ENCODE measurements at places on chromosomes 4 and X.

GRCh38 chr4:145482209-145483037 lies 770 bp downstream of the SMAD1 start:
- peak; percentile 81 for DNase-seq

DNA sequence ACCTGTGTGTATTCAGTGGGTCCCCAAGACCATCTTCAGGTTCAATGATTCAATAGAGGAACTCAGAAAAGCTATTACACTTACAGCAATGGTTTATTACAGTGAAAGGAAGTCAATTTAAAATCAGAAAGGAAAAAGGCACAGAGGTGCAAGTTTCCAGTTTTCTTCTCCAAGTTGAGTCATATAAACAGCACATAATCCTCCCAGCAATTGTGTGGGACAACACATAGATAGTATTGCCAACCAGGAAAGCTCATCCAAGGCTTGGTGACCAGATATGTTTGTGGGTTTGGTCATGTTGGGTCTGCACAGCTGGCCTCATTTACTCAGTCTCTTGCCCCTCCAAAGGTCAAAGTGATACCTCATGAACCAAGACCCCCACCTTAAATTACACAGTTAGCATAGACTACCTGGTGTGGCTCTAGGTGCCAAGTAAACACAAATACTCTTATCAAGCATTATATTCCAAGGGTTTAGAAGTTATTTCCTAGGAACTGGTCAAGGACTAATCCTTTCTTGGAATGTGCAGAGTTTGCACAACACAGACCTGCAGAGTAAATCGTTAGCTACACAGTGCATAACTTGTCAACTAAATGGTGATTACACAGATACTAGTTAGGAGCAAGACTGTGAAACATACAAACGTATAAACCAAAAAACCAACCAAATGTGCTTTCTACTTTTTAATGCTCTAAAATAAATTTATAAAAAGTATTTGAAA lies 777.3 kb downstream of the PCDH18 start:
- DNase-seq: no peak

DNA sequence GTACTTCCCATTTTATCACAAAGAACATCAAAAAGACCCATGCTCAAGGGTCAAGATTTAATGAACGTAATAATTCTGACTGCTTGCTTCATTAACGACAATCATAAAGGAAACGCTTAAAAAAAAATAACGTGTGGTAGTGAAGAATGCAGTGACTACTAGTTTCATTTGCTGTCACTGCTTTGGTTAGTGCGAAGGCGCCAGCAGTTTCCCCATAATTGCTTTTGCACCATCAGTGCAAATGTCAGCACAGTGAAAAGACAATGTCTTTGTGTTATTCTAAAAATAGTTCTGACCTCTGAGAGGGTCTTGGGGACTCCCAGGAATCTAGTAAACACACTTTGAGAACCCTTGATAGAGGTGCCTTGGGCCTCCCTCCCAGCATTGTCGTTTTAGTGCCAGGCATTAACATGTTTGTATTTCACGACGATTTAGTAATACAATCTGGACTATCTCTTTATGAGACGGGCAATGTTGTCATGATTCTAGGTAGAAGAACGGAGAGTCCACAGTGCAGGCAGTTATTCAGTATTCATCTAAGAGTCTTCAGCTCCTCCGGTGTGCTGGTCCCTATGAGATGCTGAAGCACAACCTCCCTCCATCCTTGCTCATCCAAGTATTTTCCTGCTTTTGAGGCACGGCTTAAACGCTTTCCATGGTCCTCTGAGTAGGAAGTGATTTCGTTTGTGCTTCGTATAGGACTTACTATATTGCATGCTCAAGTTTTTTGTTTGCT lies 71.0 kb downstream of the AFF1 start:
- DNase-seq: peak; percentile 49

- no peak for DNase-seq
These were observed 67.9 kb downstream of the GAB1 start for GRCh38 chr4:143404555-143404954.

GRCh38 chr4:132646186-132646585 lies 502.9 kb upstream of the PCDH10 start:
- no peak for DNase-seq

- DNase-seq: no peak
These were observed 26.2 kb downstream of the FGFR3 start for GRCh38 chr4:1819284-1819683.

DNA sequence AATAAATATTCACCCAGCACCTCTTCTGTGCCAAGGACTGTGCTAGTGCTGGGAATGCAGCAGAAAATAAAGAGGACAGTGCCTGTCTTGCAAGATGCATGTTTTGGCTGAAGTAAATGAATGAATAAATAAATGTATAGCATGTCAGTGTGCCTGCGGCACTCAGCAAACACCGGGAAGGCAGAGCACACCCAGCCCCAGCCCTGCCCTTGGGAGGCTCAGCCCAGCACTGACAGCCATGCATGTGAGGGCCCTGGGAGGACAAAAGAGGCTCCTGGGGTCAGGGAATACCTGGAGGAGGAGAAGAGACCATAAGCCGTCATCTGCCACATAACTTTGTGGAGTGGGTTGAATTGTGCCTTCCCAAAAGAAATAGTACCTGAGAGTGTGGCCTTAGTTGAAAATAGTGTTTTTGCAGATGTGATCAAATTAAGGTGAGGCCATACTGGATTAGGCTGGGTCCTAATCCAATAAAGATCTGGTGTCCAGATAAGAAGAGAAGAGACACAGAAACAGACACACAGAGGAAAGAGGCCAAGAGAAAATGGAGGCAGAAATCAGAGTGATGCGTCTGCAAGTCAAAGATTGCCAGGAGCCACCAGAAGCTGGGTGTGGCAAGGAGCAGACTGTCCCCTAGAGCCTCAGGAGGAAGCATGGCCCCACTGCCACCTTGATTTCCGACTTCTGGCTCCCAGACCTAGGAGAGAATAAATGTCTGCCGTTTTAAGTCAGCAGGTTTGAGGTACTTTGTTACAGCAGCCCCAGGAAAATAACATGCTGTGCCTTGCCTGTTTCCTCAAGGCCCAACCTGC lies 16.3 kb downstream of the C4orf50 start:
- no peak for DNase-seq

- no peak for DNase-seq
These were observed 17.2 kb downstream of the SLC39A8 start for GRCh38 chr4:102328045-102328444.

DNA sequence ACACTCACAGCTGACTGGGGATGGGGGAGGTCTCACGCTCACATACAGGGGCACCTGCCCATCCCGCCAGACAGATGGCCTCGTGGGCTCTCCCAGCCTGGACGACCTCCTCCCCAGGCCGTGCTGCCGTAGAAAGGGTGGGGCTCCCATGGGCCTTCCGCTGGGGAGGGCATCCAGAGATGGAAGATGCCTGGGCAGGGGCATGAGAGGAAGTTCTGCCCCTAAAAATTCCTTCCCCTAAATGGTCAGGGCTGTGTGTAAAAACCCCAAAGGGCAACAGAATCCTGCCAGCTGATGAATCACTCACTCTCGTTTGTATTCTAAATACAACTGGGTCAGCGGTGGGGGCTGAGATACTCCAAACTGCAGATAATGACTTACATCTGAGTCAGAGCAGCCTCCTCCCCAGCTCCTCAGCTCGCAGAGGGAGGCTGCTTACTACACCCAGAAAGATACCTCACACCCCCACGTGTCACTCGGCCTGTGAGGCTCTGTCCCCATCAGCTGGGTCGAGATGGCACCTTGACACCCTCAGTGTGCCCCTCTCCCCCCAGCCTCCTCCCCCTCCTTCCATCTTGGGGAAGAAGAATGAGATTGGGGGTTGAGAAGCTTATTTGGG lies 10.1 kb downstream of the WDR1 start:
- no peak for DNase-seq

DNA sequence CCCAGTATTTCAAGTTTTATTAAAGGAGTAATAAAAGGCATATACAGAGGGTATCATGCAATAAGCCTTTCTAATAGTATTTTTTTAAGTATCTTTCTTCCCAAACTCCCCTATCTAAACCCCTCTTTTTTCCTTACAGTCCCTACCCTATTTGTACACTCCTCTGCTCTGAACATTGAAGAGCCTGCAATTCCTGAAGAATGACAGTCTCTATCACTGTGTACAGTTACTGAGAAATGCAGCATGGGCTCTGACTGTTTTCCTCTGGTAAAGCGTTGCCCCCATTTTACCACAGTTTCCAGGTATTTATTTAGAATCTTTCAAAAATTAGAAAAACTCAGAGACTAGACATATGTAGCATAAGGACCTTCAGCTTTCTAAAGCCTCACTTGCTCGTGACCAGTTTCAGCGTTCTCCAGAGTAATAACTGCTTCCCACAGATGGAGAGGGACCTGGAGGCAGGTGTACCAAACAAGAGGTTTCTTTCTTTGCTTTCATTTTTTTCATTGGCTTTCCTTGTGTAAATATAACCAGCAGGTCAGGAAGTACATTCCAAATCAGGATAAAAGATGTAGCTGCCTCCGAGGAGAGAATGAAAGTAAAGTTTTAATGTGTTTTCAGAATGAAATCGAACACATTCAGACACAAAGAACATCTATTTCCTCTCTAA lies 230.8 kb downstream of the CFAP299 start:
- peak; percentile 29 for DNase-seq

DNA sequence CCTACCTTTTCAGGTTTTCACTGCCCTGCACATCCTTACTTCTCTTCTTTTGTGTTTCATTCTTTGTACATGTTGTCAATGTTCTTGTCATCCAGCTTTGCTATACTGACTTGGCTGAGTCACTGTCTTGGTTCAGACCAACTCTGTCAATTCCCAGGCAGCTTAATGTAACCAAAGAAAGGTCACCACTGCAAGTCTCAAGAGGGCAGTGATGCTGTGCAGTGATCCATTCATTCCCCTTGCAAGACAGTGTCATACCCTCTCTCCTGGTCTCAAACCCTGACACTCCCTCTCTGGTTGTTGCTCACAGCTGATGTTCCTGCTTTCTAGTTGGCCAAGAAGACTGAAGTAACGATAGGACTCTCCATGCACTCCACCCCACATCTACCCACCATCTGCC lies 17.5 kb downstream of the RAB39B start:
- DNase-seq: no peak

- DNase-seq: no peak
These were observed 200.0 kb downstream of the IL1RAPL1 start for GRCh38 chrX:28787206-28787605.

DNA sequence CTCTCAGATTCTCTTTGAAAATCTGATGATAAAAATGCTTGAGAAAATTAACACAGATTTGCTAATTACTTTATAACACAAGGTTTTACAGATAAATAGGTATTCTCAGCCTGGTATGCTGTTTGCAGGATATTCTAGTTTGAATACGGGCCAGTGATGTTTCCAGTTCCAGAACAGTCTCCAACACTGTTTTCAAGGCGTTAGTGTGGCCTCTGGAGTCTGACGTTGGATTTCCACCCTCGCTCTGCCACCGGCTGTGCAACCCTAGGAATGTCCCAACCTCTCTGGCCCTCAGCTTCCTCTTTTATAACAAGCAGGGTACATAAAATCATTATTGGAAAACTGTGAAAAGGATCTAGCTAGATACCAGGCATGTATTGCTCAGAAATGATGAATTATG lies 23.8 kb upstream of the CYP4V2 start:
- DNase-seq: no peak

DNA sequence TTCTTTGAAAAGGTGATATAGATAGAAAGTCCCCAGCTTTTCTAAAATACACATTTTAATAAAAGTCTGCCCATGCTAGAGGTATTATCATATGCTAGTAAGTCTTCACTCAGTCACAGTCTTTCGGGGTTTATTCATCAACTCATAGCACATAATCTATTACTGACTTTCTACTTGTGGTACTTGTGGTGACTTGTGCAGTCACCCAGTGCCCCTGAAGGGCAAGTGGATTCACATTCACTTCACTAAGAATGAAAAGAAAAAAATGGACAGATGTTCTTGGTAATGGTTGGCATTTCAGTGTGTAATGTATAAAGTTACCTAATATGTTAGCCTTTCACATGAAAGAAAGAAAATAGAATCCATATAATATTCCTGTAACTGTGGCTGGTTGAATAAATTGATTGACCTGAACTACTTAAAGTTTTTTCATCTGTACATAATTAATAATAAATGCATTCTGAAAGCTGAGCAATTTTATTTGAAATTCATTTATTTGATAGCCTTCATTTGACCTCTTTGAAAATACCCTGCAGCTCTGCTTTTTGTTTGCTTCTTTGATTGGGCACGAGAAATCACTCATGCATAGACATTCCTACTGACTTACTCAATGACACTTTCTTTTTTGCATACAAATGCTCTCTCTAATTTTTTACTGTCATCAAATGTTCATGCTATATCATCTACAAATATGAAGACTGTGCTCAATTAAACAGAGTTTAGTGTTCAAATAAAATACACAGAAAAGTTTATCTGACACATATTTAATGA lies 39.5 kb upstream of the ZNF330 start:
- DNase-seq: no peak

DNA sequence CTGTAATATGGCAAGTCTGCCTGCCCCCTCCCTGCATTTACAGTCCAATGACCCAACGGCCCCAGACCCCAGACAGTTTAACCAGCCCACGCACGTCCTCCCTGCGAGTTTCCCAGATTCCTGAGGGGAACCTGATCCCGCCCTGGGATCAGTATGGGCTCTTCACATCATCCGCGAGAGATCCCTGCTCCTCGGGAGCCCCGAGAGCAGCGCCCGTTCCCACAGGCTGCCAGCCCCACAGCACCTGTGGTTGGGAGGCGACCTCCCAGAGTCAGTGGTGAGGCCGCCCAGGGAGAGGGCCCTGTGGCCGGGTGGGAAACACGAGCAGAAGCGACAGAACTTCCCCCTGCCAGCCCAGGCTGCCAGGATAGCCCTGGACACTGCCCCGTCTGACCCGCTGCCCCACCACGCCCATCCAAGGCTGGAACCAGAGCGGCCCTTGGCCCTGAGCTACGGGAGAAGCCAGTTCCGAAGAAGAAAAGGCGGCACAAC lies 32.8 kb downstream of the TSC22D3 start:
- no peak for DNase-seq

DNA sequence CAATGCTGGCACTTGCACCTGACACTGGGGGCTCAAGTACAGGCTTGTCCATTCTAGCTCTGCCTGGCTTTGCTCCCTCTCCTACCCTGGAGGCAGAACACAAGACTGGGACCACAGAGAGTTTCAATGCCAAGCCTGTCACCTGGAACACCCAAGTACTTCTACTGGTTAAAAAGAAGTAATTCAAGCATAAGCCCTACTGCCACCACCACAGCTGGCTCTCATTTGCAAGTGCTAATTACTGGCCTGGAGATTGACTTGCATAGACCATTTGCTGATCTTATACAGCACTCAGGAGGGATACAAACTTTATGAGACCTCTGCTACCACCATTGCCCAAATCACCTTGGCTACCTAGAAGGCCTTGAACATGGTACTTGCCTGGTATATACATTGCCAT lies 1550.9 kb downstream of the C4orf33 start:
- DNase-seq: no peak

DNA sequence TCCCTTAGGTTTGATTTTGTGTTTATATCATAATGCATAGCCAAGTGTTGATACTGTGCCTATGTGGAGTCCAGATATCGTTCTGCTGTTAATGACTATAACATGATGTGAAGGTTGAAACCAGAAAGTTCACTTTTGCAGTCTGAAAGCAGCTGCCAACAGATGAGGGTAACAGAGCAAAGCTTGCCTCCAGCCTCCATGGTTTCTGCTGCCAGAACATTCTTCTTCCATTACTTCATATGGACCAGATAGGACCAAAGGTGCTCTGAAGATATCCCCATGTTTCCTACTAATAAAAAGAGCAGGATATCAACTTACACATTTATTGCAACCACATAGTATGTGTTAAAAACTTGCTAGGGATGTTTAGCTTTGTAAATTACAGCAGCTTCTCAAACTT lies 394.1 kb downstream of the SPRY1 start:
- no peak for DNase-seq

GRCh38 chrX:110159235-110159634 lies 156.3 kb downstream of the TMEM164 start:
- no peak for DNase-seq
